ENCODE measurements at places on chromosomes 6 and 20.

DNA sequence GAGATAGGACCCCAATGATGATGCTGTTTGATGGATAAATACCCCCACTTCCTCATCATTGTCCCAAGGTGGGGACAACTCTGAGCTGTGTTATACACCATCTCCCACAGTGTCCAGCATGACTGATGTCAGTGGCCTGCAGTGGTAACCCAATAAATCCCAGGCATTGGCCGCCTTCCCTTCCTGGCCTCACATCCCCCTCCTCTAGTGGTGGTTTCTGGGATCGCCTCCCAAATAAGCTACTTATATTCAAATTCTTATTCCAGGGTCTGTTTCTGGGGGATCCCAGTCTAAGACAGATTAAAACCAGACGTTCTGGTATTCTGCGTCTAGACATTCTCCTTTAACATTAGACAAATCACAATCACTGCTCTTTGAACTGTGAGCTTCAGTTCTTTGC, 90.6 kb downstream of the SCP2D1 start:
- DNase-seq: no peak

GRCh38 chr6:90109141-90109540, 187.5 kb downstream of the BACH2 start:
- DNase-seq: no peak

- no peak for DNase-seq
Observed at GRCh38 chr20:11496380-11496779, 421.3 kb upstream of the BTBD3 start.

DNA sequence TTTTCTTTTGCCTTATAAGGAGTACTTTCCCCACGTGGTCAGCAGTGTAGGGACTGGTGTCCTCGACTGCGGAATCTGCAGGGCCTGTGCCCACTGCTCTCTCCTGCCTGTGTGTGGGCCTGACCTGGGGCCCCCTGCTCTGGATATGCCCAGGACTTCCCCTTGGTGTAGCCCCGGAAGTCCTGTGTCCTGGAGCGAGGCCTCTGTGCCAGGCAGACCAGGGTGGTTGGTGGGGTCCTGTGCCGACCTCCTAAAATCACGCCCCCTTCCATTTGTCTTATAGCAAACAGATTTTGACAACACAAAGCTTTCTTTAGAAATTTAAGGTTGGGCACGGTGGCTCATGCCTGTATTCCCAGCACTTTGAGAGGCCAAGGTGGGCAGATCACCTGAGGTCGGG, 64.2 kb downstream of the DLL1 start:
- DNase-seq: no peak

DNA sequence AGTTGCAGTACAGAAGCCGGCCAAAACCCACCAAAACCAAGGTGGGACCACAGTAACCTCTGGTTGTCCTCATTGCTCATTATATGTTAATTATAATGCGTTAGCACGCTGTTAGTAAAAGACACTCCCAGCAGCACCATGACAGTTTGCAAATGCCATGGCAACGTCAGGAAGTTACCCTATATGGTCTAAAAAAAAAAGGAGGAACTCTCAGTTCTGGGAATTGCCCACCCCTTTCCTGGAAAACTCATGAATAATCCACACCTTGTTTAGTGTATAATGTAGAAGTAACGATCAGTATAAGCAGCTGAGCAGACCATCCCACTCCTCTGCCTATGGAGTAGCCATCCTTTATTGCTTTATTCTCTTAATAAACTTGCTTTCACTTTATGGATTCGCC, 148.6 kb upstream of the EXOC2 start:
- no peak for DNase-seq

GRCh38 chr6:53244399-53244931, 95.8 kb upstream of the GCM1 start:
- DNase-seq: no peak

GRCh38 chr6:1424306-1424927, 35.0 kb downstream of the FOXF2 start:
- DNase-seq: no peak

- DNase-seq: no peak
Observed at GRCh38 chr6:26525838-26526237, 12.3 kb upstream of the HMGN4 start.

DNA sequence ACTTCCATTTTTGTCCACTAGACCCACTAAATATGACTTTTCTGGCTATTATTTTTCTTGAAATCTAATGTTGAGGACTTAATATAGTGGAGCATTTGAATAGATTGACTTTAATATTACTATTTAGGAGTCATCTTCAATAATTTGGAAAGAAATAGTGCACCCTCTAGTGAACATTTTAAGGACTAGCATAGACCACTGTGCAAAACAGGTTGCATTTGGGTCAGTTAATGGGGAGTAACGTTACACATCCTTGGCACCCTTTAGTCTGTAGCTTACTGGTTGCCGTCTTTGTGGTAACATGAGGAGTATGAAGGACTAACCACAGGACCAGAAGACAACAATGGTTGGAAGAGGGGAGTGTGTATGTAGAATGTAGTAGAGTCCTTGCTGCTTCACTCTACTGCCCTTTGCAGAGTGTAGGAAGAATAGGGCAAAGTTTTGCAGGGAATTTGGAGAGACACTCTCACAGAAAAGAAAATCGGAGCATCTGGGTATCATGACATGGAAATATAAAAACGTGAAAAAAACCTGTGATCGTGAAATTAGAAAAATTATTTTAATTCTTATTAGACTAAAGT, 25.2 kb downstream of the RFPL4B start:
- no peak for DNase-seq

- peak; percentile 58 for DNase-seq
Observed at GRCh38 chr6:36094753-36095496, 35.4 kb upstream of the MAPK13 start.

- no peak for DNase-seq
Observed at GRCh38 chr6:106608080-106608668, 21.1 kb downstream of the RTN4IP1 start.

- no peak for DNase-seq
Observed at GRCh38 chr6:108106694-108107093, 32.2 kb upstream of the OSTM1 start.

- no peak for DNase-seq
Observed at GRCh38 chr6:142885182-142885867, 59.7 kb downstream of the HIVEP2 start.

DNA sequence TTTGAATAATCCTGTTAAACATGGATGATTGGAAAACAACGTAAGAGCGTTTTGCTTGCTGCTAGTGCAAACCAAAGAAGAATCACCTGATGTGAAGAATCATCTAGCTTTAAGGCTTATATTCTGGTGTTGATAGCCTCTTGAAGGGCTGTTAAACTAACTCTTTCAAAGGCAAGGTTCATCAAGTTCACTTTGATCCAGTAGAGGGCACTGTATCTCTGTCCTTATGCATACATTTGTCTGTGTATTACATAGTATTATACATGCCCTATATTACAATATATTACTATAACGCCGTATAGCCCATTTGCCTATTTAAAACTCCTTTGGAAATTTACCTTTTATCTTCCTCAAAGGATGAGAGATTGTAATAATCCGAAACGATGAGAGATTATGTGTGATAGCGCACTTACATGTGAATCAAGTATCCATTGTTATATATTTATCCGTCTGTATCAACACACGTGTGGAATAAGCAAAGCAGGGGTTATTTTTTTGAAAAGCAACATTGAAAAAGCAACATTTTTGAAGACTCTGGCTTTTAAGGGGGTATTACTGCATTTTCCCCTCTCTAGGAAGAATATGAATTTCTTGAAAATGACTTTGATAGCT, 50.8 kb upstream of the NRN1 start:
- DNase-seq: no peak

- no peak for DNase-seq
Observed at GRCh38 chr6:140026546-140026945, 652.1 kb upstream of the CITED2 start.

DNA sequence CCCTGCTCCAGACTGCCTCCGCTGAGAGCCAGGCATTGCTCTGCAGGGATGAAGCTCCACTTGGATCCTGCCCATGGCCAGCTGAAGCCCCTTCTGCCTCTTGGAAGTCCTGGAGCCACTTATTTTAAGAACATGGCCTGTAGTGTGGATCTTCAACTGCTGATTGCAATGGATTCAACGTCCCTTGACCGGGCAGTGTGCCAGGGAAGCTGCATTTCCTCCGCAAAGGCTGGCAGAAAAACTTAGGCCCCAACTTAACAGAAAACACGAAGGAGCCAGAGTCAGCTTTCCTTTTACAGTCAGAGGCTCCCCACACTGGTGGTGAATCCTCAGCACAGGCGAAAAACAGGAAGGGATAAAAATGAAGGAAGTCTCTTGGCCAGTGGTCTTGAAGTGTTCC, 26.3 kb upstream of the FOXQ1 start:
- no peak for DNase-seq

GRCh38 chr20:63520504-63520933, at the start of gene PPDPF:
Gene PPDPF (plus strand): TSS chr20:63520765. CDS start chr20:63521309, 544 bp downstream.
- peak; percentile 69 for DNase-seq
